Esophagus squamous epithelium (tissue), 5 donors: ENCODE measurements at places on chromosomes 12 and 14.

GRCh38 chr14:94998685-94999084, 158.6 kb downstream of the DICER1 start:
- no peak for DNase-seq

DNA sequence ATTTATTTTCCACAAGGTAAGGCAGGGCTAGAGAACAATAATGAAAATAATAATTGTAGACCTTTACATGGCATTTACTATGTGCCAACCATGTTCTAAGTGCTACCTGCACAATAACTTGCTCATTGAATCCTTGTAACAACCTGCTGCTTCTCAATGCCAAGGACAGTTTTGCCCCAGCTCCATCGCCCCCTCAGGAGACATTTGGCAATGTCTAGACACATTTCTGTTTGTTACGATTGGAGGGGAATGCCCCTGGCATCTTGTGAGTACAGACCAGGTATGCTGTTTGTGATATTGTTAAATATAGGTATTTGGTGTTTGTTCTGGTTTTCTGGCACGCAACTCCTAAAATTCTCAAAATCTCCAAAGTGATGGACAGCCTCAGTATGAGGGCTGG, 8.1 kb upstream of the ATXN2 start:
- DNase-seq, result no peak

- DNase-seq, result no peak
These were observed 11.9 kb upstream of the CIPC start for GRCh38 chr14:77086017-77086727.

DNA sequence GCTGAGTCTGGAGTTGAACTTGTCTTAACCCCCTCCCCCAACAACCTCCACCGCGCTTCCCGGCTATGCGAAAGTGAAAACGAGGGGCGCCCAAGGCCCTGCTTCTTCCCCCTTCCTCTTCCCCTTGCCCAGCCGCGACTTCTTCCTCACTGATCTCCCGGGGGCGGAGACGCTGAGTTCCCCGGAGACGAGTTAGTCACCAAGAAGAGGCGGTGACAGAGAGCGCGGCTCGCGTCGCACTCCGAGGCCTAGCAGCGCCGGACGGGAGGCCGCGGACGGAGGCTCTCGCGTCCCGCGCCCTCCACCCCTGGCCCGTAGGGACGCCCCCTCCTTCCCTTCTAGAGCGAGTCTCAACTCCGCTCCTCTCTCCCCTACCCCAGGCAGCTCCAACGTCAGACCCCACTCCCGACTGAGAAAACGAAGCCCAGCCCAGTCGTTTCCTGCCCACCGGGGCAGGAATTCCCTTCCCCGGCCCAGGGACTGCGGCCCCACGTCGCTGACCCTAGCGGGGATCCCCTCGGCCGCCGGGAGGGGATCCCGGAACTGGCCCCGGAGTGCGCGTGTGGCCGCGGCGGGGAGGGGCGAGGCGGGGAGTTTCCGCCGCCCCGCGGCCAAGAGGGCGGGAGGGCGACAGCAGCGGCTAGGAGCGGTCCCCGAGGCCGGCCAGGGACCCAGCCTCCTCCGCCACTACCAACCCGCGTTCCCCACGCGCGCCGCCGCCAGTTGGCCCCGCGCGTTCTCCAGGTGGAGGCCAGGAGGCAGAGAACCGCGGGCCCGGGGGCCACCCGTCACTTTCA, 1.4 kb downstream of the BAZ1A start:
- DNase-seq, result peak; percentile 47

- no peak for DNase-seq
These were observed 15.8 kb downstream of the TSPAN8 start for GRCh38 chr12:71142016-71142415.

DNA sequence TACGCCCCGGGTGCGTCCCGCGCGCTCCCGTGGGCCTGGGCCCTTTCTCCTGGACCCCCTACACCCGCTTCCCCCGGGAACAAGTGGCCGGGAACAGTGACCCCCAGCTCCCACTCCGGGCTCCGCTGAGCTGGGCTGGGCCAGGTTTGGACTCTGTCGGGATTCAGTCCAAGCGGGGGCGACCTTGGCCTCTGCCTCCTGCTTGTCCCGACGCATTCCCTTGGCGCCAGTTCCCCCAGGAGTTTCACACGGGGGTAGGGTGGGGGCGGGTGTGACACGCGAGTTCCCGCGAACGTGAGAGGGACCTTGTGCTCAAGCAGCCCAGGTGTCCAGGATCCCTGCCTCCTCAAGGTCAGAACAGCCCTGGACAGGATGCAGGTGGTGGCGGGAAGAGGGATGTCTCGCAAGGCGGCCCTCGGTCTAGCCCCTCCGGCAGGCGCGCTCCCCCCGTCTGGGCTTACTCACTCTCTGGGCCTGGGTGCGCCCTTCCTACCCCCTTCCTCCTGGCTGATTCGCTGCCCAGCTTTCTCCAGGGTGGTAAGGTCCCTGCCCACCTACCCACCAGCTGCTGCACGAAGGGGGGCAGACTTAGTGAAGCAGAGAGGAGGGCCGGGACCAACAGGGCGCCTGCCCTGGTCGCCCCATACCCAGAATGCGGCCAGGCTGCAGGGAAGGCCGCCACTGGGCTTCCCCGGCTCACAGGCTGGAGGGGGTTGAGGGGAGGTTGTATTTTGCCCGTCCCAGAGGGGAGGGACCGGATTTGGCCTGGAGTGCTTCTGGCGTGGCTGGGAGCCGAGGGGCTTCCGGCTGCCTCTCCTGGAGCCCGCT, 862 bp downstream of the CRIP2 start:
- no peak for DNase-seq

- DNase-seq, result no peak
These were observed 33.9 kb upstream of the CDK17 start for GRCh38 chr12:96434107-96434506.

DNA sequence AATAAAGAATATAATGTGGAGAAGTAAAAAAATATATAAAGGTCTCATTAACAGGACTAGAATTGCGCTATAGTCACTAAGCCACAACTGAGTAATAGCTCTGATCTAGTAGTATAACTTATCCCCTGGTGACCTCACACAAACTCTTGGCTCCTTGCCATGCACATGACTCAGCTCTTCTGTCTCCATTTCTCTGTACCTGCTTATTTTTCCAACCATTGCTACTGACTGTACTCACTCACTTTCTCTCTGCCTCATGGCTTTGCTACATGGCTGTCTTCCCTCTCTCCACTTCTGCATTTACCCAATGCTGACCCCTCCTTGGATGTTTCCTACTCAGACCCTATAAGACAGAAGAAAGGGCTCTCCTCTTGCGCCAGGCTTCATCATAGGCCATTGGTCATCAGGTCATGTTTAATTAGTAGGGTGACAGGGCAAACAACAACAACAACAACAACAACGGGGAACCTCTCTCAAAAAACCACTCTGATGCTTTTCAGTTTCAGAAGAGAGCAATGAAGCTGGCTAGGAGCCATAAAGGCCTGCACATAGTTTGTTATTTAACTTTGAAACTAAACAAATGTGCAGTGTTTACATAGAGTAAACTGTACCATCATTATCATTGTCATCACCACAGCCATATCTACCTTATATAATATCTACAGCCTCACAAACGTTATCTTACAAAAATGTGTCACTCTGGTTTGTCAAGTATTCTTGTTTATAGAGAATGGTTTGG, 25.6 kb upstream of the KRAS start:
- no peak for DNase-seq

DNA sequence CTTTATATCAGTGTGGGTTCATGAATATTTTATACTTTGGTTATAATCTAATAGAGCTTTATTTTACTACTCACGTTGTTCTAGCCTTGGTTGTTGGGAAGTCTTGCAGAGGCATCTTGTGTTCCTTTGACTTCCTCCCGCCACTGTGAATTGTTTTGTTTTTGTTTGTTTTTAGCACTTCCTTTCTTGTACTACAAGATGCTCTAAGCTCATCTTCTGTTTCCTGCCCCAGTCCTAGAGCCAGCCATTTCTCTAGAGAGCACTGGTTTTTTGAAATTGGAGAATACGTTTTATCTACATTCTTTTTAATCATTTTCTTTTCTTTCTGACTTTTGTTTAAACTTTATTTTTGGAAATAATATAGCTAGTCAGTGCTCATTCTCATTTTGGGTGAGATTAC, 15.9 kb upstream of the NUBPL start:
- no peak for DNase-seq

- no peak for DNase-seq
These were observed 114.1 kb downstream of the FSCB start for GRCh38 chr14:44392984-44393383.

DNA sequence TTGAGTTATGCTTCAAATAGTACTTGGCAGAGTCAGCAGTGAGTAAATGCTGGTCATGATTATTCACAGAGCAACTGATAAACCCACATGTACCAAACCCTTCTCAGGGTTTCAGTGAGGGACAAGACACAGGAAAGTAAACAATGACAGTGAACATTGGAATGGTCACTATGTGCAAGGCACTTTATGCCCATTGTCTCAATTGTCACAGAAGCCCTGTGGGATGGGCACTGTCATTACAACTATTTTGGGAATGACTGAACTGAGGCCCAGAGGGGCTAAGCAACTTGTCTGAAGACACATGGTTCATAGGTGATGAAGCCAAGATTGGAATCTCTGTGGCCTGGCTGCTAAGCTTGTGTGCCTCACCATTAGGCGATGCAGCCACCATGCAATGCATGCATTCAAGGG, 238.5 kb downstream of the RBM19 start:
- DNase-seq, result no peak

DNA sequence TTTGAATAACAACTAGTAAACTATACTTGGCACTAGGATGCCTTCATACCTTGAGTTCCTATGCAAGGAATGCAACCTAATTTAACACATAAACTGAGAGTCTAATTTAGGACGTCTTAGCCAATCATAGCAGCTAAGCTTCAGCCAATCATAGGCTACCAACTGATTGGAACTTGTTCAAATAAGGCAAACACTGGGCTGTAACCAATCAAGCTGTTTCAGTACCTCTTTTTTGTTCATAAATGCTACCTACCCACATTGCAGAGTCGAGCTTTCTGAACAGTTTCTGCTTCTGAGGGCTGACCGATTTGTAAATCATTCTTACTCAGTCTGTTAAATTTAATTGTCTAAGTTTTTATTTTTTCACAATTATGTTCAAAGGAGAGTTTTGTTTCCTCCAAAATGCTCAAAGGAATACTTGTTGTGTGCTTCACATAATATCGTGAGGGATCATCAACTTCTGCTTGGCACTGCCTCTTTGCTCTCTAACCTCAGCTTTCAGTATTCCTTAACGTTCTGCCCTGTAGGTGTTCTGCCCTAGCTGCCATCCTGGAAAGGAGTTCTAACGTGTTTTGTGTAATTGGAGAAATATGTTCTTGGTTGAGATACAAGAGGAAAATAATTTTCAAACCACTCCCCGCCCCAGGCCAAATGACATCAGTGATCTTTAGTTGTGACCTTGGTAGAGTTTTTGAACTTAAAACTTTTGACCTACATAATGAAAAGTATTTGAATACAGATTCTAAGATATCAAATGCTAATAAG, 380.4 kb upstream of the MIS18BP1 start:
- DNase-seq, result no peak

GRCh38 chr14:68412505-68413465, 380.1 kb downstream of the ZFP36L1 start:
- DNase-seq, result no peak

DNA sequence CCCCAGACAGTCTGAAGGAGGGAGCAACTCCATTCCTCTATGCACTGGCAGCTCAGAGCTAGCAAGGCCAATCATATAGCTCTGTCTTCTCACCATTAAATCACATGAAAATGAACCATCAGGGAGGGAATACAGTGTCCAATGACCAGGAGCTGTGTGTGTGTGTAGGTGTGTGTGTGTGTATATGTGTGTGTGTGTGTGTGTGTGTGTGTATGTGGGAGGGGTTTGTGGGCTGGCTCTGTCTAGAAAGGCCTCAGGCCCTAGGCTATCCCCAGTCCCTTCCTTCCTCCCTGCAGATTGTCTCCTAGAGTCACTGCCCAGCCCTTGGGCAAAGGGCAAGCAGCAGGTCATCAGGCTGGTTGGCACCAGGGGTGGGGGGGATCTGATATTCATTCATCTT, 5.7 kb upstream of the SUSD6 start:
- no peak for DNase-seq

- DNase-seq, result no peak
These were observed 65.9 kb upstream of the CCDC198 start for GRCh38 chr14:57559576-57559975.

DNA sequence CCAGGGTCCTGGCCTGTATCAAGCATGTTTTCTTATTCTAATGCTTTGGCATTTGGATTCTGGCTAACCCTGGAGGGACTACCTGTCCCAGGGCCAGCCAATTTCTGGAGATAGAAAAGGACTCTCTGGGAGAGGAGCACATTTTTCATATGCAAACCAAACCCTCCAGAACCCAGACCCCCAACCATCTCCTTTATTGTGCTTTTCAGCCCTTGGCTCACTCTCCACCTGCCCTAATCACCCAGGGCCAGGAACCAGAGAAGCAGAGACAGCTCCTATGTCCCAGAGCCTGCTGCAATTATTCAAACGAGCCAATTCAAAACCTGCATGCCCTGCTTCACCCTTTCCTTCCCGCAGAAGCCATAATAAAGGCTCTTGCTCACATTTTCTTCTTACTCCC, 23.8 kb downstream of the HSPB8 start:
- no peak for DNase-seq

DNA sequence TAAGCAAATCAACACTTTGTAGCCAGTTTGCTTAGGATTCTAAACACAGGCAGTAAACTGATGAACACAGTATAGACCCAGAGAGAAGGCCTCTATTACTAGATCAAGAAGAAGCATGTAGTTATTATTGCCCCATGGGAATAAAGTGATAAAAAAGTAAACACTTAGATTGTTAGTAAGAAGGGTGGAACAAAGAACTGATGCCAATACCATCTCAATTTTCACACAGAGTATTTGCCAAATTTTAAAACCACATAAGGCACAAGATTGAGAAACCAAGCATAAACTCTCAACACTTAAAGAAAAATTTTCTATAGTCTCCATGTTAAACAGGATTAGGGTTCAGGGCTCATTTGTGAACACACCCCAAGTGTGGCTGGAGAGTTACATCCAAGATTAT, 77.0 kb upstream of the SYT1 start:
- no peak for DNase-seq

DNA sequence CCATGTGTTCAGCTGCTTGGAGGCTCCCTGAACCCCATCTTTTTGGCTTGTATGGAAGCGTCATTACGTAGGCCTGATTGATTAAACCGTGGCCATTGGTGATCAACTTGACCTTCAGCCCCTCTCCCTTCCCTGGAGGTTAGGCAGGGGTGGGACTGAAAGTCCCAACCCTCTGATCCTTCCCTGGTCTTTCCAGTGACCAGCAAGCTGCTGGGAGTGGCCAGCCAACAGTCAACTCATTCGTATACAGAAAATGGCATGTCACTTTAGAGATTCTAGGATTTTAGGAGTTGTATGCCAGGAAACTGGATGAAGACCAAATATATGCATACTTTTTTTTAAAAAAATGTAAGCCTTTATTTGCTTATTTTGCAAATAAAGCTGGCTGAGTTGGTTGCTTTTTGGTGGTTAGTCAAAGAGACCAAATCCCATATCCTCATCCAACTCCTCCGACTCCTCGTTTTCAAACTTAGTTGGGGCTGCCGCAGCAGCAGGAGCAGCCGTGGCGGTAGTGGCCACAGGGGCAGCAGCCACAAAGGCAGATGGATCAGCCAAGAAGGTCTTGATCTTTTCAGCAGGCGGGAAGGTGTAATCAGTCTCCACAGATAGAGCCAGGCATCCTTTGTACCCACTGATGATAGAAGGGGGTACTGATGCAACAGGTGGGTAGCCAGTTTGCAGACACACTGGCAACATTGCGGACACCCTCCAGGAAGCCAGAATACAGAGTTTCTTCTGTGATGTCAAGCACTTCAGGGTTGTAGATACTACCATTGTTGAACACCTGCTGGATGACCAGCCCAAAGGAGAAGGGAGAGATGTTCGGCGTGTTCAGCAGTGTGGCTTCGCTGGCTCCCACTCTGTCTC, 16.6 kb downstream of the NFKBIA start:
- no peak for DNase-seq
